ENCODE measurements at places on chromosomes 6 and 20. TPM values are rescaled to one million over a fixed set of nuclear protein-coding genes. Genes with fewer than 3 reads are reported as not detected.

Gene POPDC3
- total RNA-seq: 0.41 TPM

DNA sequence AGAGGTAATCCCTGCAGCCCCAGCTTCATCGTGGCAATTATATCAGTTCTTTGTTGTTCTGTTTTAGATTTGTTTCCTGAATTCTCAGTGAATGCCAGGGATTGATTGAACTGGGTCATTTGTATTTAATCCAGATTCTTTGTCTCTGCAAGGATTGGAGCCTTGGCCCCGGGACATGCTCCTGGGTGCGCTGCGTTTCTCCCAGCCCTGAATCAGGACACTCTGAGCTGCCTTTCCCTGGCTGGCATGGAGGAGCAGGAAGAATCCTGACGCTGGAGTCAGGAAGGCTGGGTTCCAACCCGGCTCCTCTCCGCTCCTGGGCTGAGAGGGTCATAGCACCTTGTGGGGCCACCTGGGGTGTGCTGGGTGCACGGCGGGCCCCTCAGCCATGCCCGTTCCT, 545.6 kb downstream of the QKI start:
- DNase-seq: no peak

GRCh38 chr20:35837577-35838195, 65.9 kb downstream of the PHF20 start:
- no peak for DNase-seq

Gene PSORS1C2
- not detected for total RNA-seq

DNA sequence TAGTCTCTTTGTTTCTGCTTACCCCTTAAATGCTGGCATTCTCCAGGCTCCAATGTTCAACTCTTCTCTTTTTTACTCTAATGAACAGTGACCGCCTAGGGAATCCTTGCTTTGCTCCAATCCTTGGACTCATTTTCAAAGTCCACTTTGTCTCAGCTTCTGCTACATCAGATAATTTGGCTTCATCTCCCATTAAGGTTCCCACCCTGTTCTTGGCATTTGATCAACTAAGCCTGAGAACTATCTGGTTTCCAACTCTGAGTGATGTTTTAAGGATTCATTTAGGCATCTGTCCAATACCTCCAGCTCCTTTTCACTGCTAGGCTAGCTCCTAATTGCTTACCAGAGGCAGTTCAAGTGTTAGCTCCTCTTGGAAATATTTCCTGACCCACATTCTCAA, 64.9 kb downstream of the ME1 start:
- DNase-seq: no peak

Gene GPX5
- not detected for total RNA-seq

Gene BNIP5
- not detected for total RNA-seq

GRCh38 chr6:110981202-110981600, 637 bp upstream of the RPF2 start:
- no peak for DNase-seq

- DNase-seq: no peak
Observed at GRCh38 chr20:48965189-48965910, 43.8 kb downstream of the ARFGEF2 start.

Gene HELZ2
- 48.1 TPM for total RNA-seq

DNA sequence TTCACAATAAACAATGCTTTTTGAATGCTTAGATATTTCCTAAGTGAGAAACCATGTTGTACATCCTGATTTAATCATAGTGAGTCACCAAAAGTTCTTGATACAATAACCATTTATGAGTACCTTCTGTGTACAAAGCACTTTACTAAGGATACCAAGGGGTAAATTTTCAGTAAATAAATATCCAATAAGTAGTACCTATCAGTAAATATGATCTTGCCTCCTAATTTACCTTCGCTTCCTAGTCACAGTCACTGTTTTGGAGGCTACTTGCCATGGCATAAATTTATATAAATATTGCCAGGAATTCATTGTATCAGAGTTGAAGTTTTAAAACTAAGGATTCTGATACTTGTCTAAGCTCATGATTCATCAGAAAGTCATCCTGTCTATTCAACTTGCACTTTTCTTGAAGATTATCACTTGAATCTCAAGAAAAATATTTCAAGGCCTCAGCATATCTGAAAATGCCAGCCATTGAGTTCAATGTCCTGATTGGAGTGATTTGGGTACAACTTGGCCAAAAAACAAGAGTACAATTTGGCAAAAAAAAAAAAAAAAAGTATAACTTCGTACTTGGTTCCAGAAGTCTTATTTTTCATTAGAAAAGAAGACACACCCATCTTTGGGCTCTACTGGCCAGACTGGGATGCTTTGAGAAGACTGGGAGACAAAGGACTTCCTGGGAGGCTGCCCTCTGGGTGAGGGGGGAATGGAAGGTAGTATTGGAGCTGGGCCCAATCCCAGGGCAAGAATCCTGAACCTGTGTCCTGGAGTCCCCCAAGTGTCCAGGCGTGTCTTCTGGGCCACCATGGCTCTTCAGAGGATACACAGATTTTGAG, 32.8 kb downstream of the RAB22A start:
- DNase-seq: no peak

Gene NPEPL1
- 22.9 TPM for total RNA-seq

Gene PTGIS
- 67.5 TPM for total RNA-seq

- DNase-seq: no peak
Observed at GRCh38 chr6:135527116-135527959, 29.8 kb upstream of the AHI1 start.

GRCh38 chr20:50376179-50376887, 133.8 kb upstream of the PTPN1 start:
- no peak for DNase-seq

Gene QRSL1
- total RNA-seq: 11.7 TPM

Gene FAM210B
- 41.9 TPM for total RNA-seq

Gene APCDD1L
- 1.4 TPM for total RNA-seq
